ENCODE measurements at places on chromosomes 5 and 9.

DNA sequence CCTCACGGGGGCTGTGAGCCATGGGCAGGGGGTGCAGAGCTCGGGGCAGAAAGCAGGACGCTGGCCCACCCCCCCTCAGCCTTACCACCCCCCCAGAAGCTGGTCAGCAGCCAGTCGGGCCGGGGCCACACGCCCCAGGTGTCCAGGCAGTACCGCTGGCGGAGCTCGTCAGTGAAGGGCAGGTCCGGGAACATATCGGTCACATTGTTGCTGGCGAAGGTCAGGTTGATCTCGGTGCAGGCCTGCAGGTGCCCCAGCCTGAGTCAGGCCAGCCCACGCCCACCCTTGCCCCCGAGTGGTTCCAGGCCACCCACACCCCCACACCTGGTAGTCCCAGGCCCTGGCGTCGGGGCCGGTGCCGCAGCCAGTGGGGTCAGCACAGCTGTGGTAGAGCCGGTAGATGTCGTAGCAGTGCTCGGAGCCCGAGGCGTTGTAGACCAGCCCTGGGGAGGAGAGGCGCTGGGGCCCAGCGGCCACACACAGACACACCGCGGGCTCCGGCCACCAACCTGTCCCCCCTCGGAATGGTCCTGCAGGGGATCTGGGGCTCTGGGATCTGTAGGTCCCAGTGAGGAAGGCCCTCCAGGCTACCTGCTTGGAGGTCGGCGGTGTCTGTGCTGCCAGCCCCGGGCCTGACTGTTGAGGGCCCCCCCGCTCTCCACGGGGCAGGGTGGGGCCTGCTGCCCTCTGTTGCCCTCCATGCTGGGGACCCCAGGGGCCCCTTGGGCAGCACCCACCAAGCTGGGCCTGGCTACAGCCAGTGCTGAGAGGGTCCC, 2.6 kb downstream of the DPP7 start:
- no peak for DNase-seq

DNA sequence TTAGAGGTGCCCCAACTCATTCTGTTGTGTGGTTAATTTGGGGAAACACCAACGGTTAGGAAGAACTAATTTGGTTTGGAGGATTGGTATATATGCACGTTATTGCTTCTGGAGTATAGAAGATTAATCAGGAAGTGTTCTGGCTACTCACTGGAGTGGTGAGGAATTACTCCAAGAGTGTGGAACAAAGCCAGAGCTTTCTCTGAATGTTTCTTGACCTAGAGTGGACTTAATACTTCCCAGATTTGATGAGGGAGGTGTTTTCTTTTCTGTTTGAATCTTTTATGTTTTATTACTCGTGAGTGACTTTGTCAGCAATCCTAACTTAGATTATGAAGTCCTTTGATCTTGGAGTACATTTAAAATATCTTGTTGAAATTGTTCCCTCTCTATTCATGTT, 163.7 kb downstream of the MAN2A1 start:
- no peak for DNase-seq

DNA sequence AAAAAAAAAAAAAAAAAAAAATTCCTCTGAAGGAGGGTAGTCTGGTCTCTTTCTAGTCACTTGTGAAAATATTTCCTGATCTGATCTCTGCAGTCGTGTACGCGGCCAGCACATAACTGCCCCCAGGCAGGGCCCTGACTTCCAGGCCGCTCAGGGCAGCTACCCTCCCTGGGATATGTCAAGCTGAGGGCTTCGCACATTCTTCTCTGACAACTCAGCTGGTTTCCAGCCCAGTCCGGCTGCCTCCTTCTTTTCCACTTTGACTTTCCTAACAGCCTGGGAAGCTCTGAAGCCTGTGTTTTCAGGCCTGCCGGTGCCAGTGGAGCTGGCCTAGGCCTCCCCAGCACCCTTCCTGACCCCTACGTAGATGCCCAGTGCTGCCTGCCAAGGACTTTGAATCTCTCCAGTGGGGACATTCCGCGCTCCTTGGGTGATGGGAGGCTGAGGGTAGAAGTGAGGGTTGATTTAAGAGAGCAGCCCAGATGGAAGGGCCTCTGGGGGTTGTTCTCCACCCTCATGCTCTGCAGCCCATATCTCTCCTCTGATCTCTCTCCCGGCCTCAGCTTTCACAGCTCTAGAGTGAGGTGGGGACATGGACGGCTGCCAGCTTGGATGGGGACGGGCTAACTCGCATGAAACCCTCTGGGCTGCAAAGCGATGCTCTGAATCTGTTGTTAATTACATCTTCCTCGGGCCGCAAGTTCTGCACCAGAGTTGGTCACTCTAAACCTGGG, 20.7 kb downstream of the COL5A1 start:
- peak; percentile 87 for DNase-seq

- DNase-seq: no peak
Measured at GRCh38 chr9:76690973-76691370, 73.3 kb upstream of the PCA3 start.

DNA sequence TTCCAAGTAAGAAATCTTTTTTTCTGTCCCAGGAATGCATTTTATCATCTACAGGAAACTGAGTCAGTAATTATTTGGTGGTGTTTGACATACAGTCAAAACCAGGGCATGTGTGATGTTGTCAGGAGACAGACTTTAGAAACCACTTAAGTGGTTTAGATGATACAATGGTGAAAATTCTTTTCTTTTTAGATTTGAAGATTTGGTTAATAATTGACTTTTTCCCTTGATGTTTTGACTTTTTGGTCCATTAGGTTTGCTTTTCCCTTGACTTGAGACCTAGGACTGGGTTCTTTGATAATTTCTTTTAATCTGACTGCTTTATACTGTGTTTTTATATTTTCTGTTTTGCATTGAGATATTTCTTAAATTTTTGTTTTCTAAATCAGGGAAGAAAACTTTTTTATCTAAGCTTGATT, 85.2 kb downstream of the RASGRF2 start:
- DNase-seq: no peak

DNA sequence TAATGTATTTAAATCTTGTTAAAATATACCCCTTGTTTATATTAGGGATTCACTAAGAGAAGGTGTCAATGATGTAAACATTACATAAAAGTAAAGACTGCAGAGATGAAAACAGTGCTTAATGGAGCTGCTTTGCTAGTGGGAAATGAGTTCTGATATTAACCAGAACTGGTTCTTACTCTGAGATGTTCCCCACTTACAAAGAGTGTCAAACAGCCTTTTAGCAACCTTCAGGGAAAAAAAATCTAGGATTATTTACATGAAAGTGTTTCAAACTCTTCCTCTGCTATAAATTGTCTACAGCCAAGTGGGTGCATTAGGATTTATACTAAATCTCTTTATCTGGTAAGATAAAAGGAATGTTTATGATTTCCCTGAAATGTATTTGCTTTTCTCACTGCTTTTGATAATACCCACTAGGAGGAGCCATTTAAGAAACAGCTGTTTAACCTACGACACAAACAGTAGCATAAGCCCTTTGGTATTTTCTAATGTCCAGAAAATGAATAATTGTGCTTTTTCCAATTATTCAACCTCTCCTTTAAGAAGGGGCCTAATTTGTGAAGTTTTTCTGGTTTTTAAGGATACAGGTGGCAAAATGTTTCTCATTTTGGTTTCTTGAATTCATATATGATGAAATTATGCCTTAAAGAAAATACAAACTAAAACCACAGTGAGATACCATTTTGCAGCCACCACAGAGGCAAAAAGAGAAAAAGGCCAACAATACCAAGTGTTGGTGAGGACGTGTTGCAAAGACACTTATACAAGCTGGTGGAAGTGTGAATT, 186.3 kb downstream of the TLE4 start:
- DNase-seq: no peak

GRCh38 chr5:158223054-158223600, 364.2 kb upstream of the CLINT1 start:
- DNase-seq: no peak

DNA sequence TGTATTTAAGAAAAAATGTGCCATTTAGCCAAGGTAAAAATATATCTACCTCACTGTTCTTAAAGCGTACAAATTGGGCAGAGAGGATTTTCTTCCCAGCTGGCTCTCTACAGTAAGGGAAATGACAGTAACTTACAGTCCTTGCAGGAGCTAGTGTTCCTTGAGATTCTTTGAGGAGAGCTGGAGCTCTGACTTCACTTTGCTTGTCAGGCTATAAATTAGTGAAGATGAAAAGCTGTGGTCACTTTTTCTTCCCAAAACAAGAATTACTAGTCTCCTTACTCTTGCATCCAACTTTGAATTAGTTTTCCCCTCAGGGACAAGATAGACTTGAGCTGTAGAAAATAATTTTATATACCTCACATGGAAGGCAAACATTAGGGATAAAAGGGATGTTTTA, 129.9 kb downstream of the ZSWIM6 start:
- no peak for DNase-seq

Measured in AG09319 (cell line).